Germinal center (tissue), 1 donor: ENCODE measurements at places on chromosomes 11 and 22.

GRCh38 chr11:27418356-27418755 is 54.2 kb downstream of the LGR4 start:
- no peak for DNase-seq

DNA sequence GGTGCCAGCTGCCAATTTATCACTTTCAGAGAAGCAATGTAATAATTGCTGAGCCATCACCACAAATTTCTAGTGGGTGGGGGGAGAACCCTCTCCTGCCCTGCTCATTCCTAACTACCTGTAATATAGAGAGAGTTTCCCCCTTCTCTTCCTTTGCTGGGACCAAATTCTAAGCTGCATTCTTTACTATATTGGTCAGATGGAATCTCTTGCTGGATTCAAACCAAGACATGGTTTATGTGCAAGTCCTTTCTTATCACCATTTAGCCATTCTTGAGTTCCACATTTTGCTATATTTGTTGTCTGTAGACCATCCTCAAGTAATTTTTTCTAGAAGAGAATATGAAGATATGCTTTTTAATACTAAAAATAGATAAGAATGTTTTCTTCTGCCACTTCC is 452.1 kb downstream of the MN1 start:
- DNase-seq = no peak

- DNase-seq = no peak
Observed at GRCh38 chr11:71240061-71240690, 12.2 kb downstream of the SHANK2 start.

GRCh38 chr11:121793291-121793690 is 322.7 kb downstream of the BLID start:
- DNase-seq = no peak

DNA sequence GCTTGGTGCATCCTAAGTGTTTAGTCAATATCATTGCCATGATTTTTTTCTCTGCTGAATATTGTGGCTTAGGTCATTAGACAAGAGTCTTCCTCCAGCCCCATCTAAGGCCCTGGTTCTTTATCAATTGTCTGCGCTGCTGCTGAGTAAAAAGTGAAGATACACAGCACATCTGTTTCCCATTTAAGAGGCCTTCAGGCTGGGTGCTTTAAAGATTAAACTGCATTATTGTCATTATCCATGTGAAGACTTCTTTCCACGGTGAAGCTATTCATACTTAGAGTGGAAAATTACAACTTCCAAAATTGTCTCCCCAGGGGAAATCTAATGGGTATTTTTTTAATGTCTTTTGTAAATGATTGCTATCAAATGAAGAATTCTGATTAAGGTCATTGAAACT is 719.8 kb upstream of the LRRC4C start:
- DNase-seq = no peak

DNA sequence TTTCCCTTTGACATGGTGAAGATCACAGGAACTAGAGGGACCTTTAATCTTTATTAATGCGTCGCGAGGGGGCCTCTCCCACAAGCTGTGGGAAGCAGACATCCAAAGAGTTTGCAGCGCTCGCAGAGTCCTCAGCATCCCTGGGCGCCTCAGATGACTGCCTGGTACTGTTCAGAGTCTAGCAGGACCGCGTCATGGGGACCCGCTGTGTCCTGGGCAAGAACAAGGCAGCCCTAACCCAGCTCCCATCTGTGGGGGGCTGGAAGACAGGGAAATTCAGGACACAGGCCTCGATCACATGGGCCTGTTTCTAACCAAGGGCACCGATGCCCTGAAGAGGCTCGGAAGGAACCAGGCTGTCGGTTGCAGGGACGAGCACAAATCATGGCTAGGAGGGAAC is 40.0 kb downstream of the CACNG2 start:
- no peak for DNase-seq

- no peak for DNase-seq
Observed at GRCh38 chr11:1505480-1505879, 18.9 kb upstream of the MOB2 start.

- no peak for DNase-seq
Observed at GRCh38 chr11:13223112-13223511, 54.5 kb upstream of the BMAL1 start.

GRCh38 chr22:30459181-30460052 is 12.4 kb downstream of the SEC14L3 start:
- no peak for DNase-seq

DNA sequence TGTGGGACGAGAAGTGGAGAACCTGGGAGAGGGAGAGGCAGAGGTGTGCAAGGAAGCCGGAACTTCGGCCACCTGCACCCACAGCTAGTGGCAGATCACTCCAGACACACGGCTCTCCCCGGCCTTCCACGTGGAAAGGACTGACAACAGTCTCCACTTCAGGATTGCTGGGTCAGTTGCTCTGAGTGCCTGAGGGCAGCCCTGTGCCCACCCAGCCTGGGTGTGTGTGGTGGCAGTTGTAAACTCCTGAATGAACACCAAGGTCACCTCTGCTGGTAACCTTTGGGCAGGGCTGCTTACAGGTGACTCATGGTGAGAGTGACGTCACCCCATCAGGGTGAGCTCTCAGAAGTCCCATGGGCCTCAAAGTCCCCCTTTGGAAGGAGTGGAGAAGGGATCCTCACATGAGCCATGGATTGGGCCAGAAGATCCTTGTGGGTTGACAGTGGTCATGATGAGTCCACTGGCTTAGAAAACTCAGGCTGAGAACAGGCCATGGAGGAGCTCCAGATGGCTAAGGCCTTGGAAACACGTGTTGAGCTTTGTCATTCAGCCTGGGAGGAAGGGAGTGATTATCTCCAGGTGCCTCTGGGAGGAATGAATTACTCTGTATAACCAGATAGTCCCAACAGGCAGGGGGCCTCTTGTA is 71.3 kb downstream of the BCR start:
- DNase-seq = no peak

DNA sequence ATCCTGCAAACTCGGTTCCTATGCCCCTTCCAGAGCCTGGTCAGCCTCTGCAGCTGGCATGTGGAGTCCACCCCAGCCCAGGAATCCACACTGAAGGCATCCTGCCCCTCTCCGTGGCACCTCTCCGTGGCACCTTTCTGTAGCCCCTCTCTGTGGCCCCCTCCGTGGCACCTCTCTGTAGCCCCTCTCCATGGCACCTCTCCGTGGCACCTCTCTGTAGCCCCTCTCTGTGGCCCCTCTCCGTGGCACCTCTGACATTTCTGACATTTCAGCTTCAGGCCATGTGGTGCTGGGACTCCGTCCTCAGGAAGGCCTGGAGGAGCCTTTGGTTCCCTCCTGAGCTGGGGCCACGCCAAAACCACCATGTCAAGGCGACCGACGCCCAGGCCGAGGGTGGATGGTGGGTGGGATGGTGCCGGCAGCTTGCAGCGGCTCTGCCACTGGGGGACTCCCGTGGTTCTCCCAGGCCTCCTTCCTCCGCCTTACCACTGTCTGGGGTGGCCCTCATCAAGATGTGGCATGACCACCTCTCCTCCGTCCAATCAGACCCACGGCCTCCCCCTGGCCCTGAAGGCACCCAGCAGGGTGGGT is 1518.5 kb downstream of the BRD1 start:
- no peak for DNase-seq

- no peak for DNase-seq
Observed at GRCh38 chr11:108302121-108302785, 79.4 kb downstream of the ATM start.

DNA sequence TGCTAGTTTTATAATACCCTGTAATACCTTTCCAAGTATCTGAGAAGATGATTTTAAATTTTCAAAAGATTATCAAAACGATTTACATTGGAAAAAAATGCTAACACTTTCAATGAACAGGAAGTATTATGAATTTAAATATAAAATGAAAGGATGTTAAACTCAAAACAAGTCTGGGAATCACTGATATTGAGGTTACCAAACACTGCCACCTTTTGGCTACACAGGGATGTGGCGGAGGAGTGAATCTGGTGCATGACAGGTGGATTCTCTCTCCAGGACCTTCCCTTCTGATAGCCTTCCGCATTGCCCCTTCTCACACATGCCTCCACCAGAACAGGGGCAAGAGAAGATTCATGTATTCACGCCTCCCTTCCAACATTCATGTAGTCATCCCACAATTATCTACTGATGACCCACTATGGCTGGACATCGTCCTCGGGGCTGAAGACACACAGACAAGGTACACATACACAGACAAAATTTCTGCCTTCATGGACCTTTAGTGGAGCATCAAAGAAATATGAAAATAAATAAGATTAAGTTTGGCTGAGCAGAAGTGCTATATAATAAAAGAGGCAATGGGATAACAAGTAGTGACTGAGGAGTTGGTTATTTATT is 34.7 kb downstream of the ATG16L2 start:
- no peak for DNase-seq

- DNase-seq = no peak
Observed at GRCh38 chr11:14414470-14415461, 55.8 kb upstream of the RRAS2 start.
